NCI-H774 (cell line): ENCODE measurements at places on chromosomes 13 and 19.

- no peak for DNase-seq
Observed at GRCh38 chr13:41971848-41972247, 10.9 kb upstream of the VWA8 start.

- DNase-seq, result no peak
Observed at GRCh38 chr19:47209319-47210179, 21.4 kb downstream of the BBC3 start.

- no peak for DNase-seq
Observed at GRCh38 chr19:871446-872265, 12.2 kb downstream of the CFD start.

GRCh38 chr19:9862938-9863337 lies 27.8 kb downstream of the PIN1 start:
- no peak for DNase-seq

DNA sequence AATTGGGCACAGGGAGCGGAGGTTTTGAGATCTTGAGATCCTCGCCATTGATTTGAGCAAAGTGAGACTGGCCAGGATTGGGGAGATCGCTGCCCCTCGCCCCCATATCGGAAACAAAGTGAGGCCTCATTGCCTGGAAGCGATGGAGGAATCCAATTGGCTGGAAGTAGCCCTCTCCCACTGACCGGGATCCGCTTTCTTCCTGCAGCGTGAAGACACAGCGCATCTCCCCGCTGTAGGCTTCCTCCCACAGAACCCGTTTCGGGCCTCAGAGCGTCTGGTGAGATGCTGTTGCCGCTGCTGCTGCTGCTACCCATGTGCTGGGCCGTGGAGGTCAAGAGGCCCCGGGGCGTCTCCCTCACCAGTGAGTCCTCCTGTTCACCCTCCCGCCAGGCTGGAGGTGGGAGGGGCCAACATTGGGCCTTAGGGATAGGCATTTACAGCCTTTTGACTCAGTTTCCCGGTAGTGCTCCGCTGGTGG lies 438 bp downstream of the PRKCSH start:
- DNase-seq, result no peak

GRCh38 chr13:52344108-52344507 lies 61.9 kb downstream of the THSD1 start:
- no peak for DNase-seq

GRCh38 chr13:107339209-107339608 lies 771.3 kb upstream of the ARGLU1 start:
- DNase-seq, result no peak

DNA sequence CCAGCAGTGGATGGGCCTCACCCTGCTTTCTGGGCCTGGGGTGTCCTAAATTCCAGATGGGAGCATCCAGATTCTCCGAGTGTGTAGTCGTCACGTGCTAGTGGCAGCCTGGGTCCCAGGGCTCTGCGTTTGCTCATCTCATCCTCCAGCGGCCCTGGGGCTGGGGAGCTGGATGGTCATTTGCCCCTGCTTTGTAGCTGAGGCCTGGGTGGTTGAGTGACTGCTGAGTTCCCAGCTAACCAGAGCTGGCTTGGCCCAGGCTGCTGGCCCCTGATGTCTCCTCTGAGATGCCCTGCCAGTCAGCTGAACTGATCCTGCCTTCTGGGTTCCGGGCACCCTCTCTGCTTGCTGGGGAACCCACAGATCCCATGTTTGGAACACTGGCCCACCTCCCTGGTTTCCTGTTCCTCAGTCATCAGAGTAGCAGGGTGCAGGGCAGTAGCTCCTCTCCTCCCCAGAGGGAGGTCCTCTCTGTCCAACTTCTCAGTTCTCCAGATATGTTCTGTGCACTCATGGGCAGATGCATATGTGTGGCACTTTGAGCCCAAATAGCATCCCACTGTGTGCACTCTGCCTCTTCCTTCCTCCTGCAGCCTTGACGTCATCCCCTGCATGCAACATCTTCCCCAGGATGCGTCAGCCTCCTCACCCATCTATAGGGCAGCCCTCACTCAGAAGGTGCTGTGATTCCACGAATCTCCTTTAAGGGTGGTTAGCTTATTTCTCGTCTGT lies 22.4 kb upstream of the CRTC1 start:
- DNase-seq, result no peak

- DNase-seq, result no peak
Observed at GRCh38 chr13:29490561-29490885, 105.0 kb downstream of the SLC7A1 start.

GRCh38 chr19:21210037-21210621 lies 68.3 kb downstream of the ZNF431 start:
- no peak for DNase-seq

DNA sequence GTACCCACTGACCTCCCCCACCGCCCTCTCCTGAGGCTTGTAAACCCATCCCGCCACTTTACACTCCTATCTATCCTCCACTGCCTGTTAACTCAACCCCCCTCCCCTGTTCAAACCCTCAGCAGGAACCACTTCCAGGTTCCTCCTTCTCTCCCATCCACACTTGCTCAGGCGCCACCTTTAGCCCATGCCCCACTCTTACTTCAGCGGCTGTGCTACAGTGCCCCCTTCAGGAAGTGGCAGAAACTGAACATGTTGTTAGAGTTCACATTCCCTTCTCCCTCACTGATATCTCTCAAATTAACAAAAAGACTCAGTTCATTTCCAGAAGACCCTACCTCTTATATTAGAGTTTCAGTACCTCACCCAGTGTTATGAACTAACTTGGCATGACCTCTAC lies 49.4 kb downstream of the ZNF91 start:
- no peak for DNase-seq

- no peak for DNase-seq
Observed at GRCh38 chr19:4914736-4915501, 5.6 kb downstream of the UHRF1 start.

DNA sequence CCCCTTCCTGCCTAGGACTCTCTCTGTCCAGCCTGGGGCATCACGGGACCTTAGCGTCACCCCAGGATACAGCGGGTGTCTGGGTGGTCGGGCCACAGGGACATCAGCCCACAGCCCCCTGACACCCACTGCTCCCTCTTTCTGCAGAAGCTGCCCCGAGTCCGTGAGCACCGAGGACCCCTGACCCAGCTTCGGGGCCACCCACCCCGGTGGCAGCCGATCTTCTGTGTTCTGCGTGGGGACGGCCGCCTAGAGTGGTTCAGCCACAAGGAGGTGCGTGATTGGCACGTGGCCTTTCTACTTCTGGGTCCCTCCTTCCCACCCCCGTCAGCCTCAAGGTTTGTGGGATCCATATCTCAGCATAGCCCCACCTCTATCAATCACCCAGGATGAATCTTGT lies 20.7 kb downstream of the PGLS start:
- DNase-seq, result no peak

DNA sequence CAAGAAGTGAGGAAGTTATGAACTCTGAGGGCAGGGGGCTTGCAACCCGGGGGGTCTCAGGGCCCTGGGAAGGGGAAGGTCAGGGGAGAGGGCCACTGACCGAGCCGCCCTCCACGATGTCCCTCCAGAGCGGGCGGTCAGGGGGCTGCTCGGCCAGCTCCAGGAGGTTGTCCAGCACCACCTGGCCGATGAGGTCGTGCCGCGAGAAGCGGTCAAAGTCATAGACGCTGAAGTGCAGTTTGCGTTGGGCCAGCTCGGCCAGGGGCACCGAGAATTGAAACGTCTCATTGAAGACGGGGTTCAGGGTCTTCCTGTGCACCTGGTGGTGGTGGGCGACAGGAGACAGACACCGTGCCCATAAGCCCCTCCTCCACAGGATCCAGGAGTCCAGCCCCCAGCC lies 10.5 kb downstream of the SYT3 start:
- DNase-seq, result no peak

DNA sequence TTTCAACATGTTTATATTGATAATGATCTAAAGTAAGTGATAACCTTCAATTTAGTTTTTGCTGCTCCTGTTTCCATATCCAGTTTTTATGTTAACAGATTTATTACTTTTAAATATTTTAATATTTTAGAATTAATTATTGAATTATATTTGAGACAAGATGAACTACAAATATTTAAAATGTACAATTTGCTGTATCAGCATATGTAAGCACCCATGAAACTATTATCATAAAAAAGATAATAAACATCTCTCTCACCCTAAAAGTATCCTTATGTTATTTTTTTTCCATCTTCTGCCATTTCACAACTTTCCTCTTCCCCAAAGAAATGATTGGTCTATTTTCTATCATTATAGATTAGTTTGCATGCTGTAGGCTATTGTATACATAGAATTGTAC lies 1426.6 kb upstream of the PRR20A start:
- DNase-seq, result no peak

- no peak for DNase-seq
Observed at GRCh38 chr13:74765955-74766354, 631.8 kb upstream of the KLF12 start.

DNA sequence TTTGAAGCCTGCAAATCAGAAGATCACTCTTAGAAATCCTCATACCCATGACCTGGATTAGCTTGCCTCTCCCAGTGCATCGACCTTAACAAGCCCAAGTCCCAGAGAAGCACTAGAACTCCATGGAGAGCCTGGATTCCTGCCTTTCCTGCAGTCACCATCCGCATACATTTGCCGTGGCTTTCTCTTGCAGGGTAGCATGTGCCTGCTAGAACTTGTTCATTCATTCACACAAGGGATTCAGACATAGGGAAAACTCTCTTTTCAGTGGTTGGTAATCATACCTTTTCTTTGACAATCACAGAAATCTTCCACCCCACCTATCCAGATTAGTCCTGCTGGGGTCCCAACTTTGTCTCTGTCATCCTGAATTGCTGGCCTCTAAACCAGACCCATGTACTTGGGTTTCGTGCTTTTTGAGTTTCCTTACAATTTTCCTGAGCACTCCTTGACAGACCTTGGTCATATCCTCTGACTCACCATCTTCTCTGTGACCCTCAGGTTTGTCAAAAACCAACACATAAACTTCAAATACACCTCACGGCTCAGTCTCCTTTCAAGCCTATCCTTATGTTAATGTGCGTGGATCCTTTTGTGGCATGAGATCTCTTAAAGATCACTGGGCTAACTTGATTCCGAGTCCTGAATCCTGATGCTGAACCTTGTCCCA lies 355.0 kb downstream of the MYO16 start:
- DNase-seq, result no peak

DNA sequence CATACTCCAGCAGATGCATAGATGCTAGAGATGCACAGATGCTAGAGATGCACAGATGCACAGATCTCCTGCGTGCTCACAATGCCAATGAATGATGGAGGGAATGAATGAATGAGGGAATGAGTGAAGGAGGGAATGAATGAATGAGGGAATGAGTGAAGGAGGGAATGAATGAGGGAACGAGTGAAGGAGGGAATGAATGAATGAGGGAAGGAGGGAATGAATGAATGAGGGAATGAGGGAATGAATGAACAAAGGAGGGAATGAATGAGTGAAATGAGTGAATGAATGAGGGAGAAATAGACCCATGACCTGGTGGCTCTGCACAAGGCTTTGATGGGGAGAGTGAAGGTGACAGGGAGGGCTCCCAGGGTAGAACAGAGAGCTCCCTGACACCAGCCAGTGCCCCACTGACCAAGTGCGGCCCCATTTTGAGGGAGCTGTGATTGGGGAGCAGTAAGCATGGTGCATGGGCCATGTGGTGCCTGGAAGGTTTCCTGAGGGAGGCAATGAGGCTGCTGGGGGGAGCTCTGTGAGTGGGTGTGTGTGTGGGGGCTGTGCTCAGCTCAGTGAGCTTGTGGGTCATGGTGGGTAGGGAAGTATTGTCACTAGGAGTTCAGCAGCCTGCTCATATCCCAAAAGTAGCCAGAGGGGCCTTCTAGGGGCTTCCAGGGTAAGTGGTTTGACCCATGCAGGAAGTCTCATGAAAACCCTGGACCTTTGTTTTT lies 12.7 kb downstream of the SLC27A1 start:
- DNase-seq, result no peak

DNA sequence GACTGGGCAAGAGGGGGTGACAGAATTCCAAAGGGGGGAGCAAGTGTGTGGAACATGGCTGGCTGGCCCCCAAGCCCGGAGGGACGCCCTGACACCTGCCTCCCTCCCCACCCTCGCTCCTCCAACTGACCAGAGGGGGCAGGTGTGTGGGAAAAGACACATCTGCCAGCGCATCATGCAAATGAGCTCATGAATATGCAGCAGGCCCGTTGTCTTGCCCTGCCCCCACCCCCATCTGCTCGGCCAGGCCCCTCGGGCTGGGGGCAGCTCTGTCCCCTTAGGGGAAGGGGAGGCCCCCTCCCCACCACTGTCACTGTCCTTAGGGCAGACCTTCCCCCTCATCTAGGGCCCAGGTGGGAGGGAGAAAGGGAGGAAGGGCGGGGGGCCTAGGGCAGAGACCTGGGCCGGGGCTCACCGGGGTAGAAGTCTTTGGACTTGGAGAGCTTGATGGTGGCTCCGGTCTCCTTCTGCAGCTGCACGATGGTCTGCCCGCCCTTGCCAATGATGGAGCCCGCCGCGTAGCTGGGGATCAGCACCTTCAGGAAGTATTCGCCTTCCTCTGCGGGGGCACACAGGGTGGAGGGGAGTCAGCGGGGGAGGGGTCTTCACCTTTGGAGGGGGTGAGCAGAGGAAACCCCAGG lies 12.9 kb downstream of the NOVA2 start:
- peak; percentile 16 for DNase-seq

DNA sequence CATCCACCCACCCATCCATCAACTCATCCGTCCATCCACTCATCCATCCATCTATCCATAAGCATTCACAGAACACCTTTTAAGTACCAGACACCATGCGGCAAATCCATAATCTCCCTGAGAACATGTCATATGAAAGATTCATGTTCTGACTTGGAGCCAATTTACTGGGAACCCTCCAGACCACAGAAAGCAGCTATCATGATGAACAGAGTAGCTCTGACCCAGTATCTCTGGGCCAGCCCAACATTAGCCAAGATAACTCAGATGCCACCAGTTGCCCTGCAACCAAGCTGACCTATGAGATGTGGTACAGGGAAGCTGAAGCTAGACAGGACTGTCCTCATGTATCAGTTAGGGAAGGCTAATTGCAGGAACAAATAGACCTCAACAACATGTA lies 51.3 kb downstream of the ALOX5AP start:
- no peak for DNase-seq

DNA sequence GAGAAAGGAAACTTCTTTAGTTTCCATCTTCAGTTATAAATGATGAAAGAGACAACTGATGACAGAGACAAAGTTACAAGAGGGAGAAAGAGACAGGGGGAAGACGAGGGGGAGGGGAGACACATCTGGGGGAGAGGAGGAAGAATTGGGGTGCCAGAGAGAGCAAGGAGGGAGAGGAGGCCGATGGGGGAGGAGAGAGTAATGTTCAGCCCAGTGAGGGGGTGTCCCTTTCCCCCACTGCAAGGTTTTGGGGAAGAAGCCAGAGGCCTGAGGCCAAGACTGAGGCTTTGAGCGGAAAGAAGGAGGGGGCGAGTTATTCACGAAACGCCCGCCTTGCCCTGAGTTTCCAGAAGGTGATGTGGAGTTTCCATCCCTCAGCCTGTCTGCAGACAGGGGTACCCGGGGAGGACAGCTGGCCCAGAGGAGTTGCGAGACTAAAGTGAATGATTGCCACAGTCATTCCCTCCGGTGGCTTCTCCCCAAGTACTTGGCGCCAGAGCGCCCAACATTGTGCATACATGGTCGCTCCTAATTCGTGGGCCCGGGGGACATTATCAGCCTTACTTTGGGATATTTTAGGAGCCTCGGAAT lies 558 bp upstream of the PPAN start:
- no peak for DNase-seq

GRCh38 chr19:12085074-12085818 lies 20.7 kb downstream of the ZNF844 start:
- DNase-seq, result no peak

GRCh38 chr19:45446295-45446694 lies 21.5 kb upstream of the FOSB start:
- DNase-seq, result no peak
